ENCODE measurements at places on chromosomes 2 and 18. TPM values are rescaled to one million over a fixed set of nuclear protein-coding genes. Genes with fewer than 3 reads are reported as not detected.

Gene EGR4
- total RNA-seq, result 0.28 TPM

Gene RAB27B
- 20.1 TPM for total RNA-seq

Gene SPHKAP
- not detected for total RNA-seq

Gene CFC1
- not detected for total RNA-seq

Gene RBM44
- total RNA-seq, result 0.21 TPM

Gene RBKS
- total RNA-seq, result 7.0 TPM

Gene ANO7
- 2.5 TPM for total RNA-seq

Gene TEX44
- not detected for total RNA-seq

Gene FSIP2
- not detected for total RNA-seq

Gene DPYSL5
- 5.9 TPM for total RNA-seq

Gene LINC00305
- total RNA-seq, result not detected

Gene VAMP8
- 14.5 TPM for total RNA-seq

Gene EMILIN2
- 12.3 TPM for total RNA-seq

Gene TUBA3D
- not detected for total RNA-seq

Gene SPR
- total RNA-seq, result 147 TPM

Gene GCC2
- 16.1 TPM for total RNA-seq

Gene NT5C1B
- not detected for total RNA-seq

Gene SPC25
- total RNA-seq, result 20.2 TPM

Gene GALNT5
- 2.8 TPM for total RNA-seq

Gene KIAA1328
- 1.0 TPM for total RNA-seq

Gene HAAO
- not detected for total RNA-seq

Gene C2orf78
- not detected for total RNA-seq

Gene AQP4
- not detected for total RNA-seq

Gene HOXD13
- 0.34 TPM for total RNA-seq

Gene EIF4E2
- total RNA-seq, result 249 TPM

Gene LOXHD1
- total RNA-seq, result not detected

Gene GRB14
- total RNA-seq, result 5.2 TPM

Gene HYCC2
- total RNA-seq, result 3.1 TPM

Gene RNU2-63P
- total RNA-seq, result not detected

Gene SERPINB10
- total RNA-seq, result not detected

Gene GRP
- not detected for total RNA-seq

Gene CNTNAP5
- total RNA-seq, result not detected

Gene STRADB
- 25.7 TPM for total RNA-seq
